Central memory CD8-positive, alpha-beta T cell (primary cell): ENCODE measurements at places on chromosomes 5 and 9.

GRCh38 chr9:6779417-6780241, 21.9 kb downstream of the KDM4C start:
- no peak for DNase-seq

GRCh38 chr5:143055596-143056338, 285.6 kb downstream of the ARHGAP26 start:
- DNase-seq: no peak

DNA sequence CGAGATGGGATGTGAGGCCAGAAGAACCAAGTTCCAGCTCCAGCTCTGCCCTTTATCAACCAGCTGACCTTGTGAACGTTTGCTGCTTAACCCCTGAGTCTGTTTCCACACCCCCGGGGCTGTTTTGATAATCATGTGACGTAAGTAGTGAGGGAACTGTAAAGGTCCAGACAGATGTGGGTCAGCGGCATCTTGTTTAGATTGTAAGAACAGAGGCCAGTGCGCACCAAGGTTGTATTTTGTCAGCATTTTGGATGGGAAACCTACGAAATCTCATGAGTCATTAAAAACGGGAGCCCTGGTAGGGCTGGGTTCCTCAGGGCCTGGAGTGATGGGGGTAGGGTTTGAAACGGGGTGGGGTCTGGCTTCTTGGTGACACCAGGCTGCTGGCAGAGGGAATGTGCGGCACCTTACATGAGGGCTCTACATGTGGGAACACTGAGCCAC, 13.8 kb upstream of the COL15A1 start:
- DNase-seq: no peak

DNA sequence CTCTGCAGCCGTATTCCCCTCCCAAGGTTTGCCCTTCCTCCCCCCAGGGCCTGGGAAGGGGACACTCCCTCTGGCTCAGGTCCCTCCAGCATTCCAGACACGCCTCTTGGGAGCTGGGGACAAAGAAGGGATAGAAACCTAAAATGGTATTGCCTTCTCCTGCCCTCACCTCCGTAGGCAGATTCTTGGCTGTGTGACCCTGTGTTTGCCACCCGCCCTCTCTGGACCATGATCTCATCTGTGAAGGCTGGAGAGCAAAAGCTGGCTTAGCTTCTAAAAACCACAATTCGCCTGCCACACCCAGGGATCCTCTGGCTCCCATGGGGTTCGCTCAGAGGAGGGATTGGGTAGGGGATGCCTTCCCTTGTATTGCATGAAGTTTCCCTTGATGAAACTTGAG, 7.7 kb downstream of the AQP3 start:
- no peak for DNase-seq

DNA sequence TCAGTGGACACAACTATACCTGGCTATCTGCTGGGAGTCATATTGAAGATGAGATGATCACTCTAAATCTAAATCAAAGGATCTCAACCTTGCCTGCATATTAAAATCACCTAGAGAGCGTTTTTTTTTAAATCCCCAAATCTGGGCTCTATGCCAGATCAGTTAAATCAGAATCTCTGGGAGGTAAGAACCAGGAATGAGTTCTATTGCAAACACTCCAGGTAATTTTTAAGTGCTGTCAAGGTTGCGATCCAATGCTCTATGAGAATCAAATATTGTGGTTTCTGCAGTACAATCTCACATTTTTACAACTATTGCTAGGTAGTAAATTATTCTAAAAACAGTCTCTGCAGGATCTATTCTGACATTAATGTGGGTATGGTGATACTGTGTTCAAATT, 202.3 kb upstream of the OR13F1 start:
- no peak for DNase-seq
